ENCODE measurements at places on chromosomes 5 and 9. TPM values are rescaled to one million over a fixed set of nuclear protein-coding genes. Genes with fewer than 3 reads are reported as not detected.

DNA sequence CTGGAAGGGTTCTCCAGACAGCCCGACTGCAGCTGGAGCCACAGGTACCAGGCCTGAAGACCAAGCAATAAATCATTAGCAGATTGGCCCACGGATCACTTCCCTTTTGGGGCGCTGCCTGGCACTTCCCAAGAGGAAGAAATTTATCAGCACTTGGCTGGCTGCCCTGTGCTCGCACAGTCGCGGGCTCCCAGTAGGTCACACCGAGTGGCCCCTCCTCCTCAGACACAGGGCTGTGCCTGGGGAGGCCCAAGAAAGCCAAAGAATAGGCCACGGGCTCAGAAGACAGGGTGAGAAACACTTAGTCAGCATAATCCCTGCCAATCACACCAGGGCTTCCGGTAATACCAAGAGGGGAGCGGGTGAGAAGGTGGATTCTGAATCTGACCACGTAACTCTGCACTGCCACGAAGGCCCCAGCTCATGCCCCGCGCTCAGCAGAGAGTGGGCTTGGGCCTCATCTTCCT lies 115.7 kb upstream of the MSX2 start:
- H3K27ac ChIP-seq = no peak overlapping the region
- H3K4me1 ChIP-seq = no peaks in the 10 kb centered on the region
- no peak overlapping the region for H3K4me3 ChIP-seq
- H3K36me3 ChIP-seq = no peaks in the 10 kb centered on the region

- H3K4me3 ChIP-seq = no peak overlapping the region
- H3K27ac ChIP-seq = no peak overlapping the region
- H3K27me3 ChIP-seq = peaks cover 9% of the 10 kb centered on the region
- no peaks in the 10 kb centered on the region for H3K36me3 ChIP-seq
These were observed 26.6 kb downstream of the PCDHAC2 start for GRCh38 chr5:140992828-140993227.

DNA sequence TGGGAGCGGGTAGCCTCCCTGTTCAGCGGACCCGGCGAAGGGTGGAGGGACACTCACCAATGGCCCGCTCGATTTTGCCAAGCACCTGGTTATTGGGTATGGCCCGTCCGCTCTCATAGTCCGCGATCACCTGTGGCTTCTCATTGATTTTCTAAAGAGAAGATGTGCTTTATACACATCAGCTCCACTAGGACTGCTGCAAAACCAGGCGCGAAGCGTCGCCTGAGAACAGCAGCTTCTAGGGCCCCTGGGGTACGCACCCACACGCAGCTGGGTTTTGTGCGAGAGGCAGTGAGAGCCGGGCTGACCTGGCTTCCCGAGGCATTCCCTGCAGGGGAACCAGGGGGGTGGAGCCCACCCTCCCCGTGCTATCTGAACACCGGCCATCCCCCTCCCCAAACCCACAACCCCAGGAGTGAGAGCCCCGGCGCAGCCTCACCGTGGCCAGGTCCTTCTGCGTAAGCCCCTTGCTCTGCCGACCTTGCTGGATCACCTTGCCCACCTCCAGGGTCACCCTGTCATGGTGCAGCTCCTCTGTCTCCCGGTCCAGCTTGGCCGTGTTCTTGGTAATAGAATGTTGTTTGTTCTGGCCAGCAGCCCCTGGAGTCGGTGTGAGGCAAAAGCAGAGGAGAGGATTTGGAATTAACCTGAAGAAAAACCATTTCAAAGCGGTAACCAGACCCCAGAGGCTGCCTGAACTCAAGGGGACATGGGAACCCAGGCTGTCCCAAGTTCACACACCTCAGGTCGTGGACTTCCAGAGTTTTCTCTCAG lies 3.1 kb downstream of the EDF1 start:
- H3K36me3 ChIP-seq = peaks cover 6% of the 10 kb centered on the region
- no peak for DNase-seq
- peaks cover 20% of the 10 kb centered on the region for H3K4me1 ChIP-seq
- H3K4me3 ChIP-seq = no peak overlapping the region
- no peak overlapping the region for H3K27ac ChIP-seq
- no peaks in the 10 kb centered on the region for H3K27me3 ChIP-seq

DNA sequence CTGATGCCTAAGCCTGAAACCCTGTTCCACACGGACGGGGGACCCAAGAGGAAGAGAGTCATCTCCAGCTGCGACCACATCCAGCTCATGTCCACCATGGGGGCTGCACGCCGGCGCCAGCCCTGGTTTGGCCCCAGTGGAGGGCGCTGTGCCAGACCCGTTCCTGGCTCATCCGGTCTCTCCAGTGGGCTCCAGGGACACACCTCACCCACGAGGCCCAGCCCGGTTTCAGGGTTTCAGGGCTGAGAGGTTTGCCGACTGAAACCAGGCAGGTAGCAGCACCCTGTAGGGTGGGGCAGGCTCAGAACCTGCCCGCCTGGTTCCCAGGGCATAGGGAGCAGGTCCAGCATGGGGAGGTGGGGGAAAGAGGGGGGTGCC lies 71.4 kb upstream of the STXBP1 start:
- H3K36me3 ChIP-seq = no peaks in the 10 kb centered on the region
- no peak overlapping the region for H3K27ac ChIP-seq
- DNase-seq = no peak
- no peaks in the 10 kb centered on the region for H3K4me1 ChIP-seq

DNA sequence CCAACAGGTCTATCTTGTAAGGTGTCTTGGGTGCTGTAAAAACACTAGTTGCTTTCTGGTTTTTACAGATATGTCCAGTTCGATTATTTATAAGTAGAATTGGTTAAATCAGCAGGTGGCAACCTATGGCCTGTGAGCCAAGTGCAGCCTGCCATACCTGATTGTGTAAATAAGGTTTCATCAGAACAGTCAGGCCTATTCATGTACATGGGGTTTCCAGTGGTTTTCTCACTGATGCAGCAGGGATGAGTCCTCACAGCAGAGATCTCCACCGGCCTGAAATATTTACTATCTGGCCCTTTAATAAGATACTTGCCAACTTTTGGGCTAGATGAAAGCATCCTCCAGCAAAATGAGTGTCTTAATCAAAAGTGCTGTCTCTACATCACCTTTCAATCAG lies 132.9 kb upstream of the ICE1 start:
- DNase-seq = no peak
- H3K27me3 ChIP-seq = no peaks in the 10 kb centered on the region
- H3K4me1 ChIP-seq = no peaks in the 10 kb centered on the region
- H3K36me3 ChIP-seq = no peaks in the 10 kb centered on the region
- no peak overlapping the region for H3K27ac ChIP-seq
- H3K4me3 ChIP-seq = no peak overlapping the region

DNA sequence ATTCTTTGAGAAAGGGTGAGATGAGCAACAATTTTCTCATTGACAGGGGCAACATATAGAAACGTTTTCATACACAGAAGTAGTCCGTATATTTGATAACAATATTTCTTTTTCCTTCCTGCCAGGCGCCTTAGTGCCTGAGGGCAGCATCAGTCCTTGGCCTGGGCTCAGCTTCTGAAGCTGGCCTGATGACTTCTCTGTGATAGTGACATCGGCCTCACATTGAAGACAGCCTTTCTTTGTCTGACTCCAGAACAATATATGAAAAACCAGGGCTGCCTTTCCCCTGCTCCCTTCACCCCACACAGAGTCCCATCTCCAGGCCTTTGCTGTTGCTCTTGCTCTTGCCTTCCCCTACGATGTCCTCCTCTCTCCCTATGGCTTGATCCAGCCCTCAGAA lies 24.1 kb upstream of the TCOF1 start:
- H3K27ac ChIP-seq = no peak overlapping the region
- H3K27me3 ChIP-seq = peaks cover 8% of the 10 kb centered on the region
- no peaks in the 10 kb centered on the region for H3K36me3 ChIP-seq
- H3K4me3 ChIP-seq = no peak overlapping the region
- no peaks in the 10 kb centered on the region for H3K4me1 ChIP-seq

FOXD4L6 gene
- total RNA-seq = 0.21 TPM

C7 gene
- not detected for total RNA-seq

TTC23L gene
- 0.58 TPM for total RNA-seq

Measured in activated T-cell treated with anti-CD3 and anti-CD28 coated beads, Interleukin-2, amount 50 U/mL, for 72 hours (primary cell).